ENCODE measurements at places on chromosomes 3 and 15. TPM values are rescaled to one million over a fixed set of nuclear protein-coding genes. Genes with fewer than 3 reads are reported as not detected.

The HYAL1 gene
- 0.10 TPM for polyA plus RNA-seq

The FAM43A gene
- 12.2 TPM for polyA plus RNA-seq

The ZNF660 gene
- 0.72 TPM for polyA plus RNA-seq

The FBLN2 gene
- 131 TPM for polyA plus RNA-seq

The ABCF3 gene
- 82.8 TPM for polyA plus RNA-seq

All from BJ (cell line).